Activated naive CD8-positive, alpha-beta T cell treated with anti-CD3 and anti-CD28 coated beads, Interleukin-2, amount 50 U/mL, for 24 hours (primary cell): ENCODE measurements at places on chromosomes 6 and 20.

DNA sequence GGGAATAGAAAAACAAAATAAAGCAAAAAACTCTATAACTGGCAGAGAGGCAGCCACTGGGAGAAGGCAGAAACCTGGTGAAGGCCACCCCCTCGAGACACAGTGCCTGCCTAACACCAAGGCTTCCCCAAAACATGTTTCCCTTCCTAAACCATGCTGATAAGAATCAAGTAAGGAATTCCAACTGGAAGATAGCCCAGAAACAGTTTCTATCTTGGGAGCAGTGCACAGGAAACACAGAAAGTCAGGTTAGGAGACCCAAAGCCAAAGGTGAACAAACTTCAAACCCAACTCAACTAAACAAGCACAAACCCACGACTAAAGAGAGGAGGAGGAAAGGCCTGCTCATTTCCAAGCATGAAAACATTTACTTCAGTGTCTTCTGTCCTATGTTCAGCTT lies 433.7 kb upstream of the RGS17 start:
- DNase-seq = no peak

GRCh38 chr6:37956711-37957275 lies 137.3 kb downstream of the ZFAND3 start:
- no peak for DNase-seq

DNA sequence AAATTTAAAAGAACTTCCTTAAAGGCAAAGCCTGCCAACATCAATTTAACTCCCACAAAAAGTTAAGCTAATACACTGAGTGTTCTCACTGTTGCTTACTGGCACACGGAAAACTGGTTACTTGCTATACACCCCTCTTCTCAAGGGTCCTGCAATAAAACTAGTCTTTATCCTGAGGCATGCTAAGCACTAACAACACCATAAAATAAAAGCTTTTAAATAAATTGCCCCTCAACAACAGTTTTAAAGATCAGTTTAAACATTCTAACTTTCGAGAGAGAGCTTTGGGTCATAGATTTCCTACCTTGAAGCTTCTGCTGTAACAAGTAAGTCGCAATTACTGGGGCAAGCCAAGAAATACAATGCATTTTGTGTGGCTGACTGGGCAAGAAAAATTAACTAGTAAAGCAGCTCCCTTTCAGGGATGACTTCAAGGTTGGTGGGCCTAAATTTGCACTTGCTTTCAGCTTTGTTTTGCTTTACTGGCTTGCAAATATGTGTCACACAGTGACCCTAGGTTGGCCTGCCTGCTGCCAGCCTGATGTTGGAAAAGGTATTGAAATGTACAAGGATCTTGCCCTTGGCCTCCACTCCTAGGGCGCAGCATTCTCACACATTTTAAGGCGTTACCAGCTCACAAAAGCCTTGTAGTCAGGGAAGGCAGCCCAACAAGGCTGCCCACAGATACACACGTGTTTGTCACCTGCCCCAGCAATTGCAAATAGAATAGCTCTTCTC lies 4.0 kb upstream of the HEY2 start:
- no peak for DNase-seq

DNA sequence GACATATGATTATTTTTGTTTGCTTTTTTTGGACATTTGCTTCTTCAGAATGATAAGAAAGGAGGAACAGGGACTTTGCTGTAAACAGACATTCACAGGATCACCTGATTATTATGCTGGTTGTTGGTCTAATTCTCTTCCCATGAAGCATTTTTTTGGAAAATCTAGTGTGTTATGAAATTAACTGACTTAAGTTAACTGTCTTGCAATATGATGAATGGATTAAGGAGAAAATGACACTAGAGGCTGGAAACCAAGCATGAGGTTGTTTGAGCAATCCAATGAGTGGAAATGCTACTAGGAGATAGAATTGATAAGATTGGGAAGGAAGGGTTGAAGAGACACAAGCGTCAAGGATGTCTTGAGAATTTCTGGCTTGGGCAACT lies 13.2 kb upstream of the EDN1 start:
- no peak for DNase-seq

DNA sequence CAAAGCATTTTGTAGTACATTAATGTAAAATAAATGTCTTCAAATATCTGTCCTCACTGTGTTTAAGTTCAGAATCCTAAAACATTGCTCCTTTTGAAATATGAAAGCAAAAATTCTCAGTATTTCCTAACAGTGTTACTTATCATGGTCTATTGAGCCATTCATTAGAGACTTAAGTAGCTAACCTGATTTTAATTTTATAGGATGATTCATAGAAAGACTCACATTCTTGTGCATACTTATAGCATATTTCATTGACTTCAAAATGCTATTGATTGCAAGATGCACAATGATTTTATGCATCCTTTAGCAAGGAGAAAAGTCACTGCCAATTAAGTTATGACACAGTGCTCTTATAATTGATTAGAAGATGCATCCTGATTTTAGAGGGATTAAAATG lies 85.7 kb downstream of the HIVEP1 start:
- no peak for DNase-seq

GRCh38 chr20:58197185-58197469 lies 31.3 kb downstream of the ANKRD60 start:
- DNase-seq = no peak

GRCh38 chr6:86715676-86716075 lies 221.7 kb upstream of the HTR1E start:
- no peak for DNase-seq

GRCh38 chr6:146546443-146547043 lies 2.9 kb downstream of the RAB32 start:
- no peak for DNase-seq

DNA sequence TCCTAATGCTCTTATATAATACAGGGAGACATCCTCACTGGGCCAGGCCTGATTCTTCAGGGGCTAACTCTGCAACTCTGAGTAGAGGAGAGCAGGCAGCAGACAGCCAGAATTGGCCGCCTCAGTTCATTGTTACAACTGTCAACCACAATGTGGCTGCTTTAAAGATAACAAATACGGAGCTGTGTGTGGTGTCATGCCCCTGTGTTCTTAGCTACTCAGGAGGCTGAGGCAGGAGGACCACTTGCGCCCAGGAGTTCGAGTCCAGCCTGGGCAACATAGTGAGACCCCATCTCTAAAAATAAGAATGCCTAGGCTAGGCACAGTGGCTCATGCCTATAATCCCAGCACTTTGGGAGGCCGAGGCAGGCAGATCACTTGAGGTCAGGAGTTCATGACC lies 34.3 kb downstream of the CEP250 start:
- no peak for DNase-seq

GRCh38 chr6:31308845-31309175 lies 36.9 kb upstream of the HLA-C start:
- DNase-seq = no peak

DNA sequence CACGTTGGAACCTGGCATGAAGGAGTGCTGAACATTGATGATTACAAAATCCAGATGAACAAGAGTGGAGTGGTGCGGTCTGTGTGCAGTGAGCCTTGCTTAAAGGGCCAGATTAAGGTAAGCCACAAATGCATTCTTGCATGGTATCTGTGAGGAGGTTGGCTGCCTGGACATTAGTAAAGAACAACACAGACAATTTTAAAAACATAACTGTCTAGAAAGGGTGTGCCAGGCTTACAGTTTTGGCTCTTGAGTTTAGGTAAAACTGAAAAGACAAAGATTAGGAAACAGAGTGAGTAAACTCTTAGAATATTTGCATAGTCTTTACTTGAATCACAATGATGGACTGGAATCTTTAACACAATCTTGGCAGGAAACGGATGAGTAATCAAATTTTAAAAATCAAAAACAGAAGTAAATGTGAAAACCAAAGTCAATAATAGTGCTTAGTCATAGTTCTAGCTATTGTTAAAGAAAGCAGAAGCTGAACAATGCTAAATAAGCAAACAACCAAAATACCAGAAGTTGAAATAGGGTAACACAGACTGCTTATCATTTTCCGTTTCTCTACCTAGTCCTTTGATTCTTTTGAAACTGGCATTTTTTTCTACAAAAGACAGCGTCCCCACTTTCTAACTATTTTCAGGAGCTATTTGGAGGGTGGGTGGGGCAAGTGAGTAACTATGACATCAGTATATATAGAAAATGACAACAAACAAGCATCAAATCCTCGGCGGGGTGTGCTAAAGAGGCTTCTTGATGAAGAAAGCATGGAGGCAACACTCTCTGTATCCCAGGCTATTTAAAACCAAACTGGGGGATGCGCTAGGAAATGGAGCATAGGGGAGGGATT lies 185.8 kb upstream of the RAB32 start:
- no peak for DNase-seq

- peak; percentile 59 for DNase-seq
Observed at GRCh38 chr6:15464211-15464725, 198.6 kb downstream of the DTNBP1 start.

- DNase-seq = no peak
Observed at GRCh38 chr20:48238781-48239180, 453.5 kb upstream of the SULF2 start.

GRCh38 chr6:43931201-43931600 lies 161.2 kb downstream of the VEGFA start:
- DNase-seq = no peak

DNA sequence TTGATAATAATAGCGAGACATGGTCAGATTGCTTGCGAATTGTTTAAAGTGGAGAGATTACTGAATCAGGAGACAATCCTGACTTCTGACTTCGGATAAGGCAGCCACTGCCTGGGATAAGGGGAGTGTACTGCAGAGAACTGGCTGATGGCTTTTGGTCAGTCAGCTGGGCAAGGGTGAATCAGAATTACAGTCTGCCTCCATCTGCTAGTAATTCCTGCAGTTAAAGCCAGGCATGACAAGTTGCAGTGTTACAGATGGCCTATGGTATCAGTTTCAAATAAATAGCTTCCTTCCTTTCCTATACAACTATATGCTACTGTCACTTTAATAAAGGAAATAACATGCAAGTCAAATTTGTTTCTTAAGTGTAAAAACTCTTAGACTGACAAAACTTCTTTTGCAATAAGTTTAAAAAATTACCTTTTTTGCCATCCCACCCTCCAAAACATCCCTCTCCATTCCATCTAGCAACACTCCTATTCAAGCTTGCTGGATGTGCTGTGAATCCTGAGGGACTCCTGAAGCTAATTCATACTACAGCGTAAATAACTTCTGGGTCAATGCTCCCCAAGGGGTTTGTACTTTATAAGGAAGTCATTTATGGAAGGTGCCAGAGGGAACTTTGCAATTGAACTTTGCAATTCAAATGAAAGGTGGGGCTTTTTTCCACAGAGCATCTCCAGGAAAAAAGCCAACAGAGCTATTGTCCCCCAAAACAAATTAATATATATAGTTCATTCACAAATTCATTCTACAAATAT lies 245.2 kb downstream of the ADGRB3 start:
- DNase-seq = no peak

DNA sequence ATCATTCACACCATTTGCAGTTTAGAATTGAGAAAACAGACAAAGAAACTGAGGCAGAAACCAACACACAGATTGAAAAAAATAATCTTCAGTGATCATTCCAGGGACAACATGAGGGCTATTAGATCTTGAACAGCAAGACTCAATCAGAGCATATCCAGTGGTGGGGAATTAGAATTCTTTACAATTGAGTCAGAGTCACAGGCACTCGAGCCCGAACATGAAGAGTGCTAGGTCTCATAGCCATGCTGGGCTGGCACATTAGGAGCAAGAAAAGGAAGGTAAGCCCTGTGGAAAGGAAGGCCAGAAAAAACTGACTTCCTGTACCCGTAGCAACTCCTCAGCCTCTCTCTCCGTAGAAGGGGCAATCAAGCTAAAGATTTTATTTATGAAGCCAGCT lies 419.9 kb downstream of the HAO1 start:
- no peak for DNase-seq

GRCh38 chr6:111041917-111042316 lies 45.4 kb upstream of the SLC16A10 start:
- no peak for DNase-seq

GRCh38 chr6:157597461-157598312 lies 216.7 kb downstream of the ZDHHC14 start:
- peak; percentile 46 for DNase-seq

DNA sequence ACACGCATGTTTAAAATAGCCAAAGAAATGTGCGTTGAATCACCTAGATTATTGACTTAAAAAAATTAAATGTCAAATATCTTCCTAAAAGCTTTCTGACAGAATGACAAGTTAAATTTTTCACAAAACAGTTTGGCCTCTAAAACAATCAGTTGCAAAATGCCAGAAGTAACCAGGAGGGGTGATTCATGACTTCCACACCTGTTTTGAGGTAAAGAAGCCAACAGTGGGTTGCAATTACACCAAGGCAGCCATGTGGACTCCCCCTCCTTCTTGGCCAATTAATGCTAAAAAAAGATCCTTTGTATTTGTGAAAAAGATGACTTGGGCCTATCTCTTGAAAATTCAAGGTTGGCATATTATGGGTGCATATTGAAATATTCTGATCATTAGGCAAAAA lies 424.8 kb downstream of the CBLN4 start:
- no peak for DNase-seq

GRCh38 chr6:6851059-6851948 lies 256.5 kb upstream of the RREB1 start:
- no peak for DNase-seq
